T-helper 9 cell (primary cell): ENCODE measurements at places on chromosomes 2 and 18.

DNA sequence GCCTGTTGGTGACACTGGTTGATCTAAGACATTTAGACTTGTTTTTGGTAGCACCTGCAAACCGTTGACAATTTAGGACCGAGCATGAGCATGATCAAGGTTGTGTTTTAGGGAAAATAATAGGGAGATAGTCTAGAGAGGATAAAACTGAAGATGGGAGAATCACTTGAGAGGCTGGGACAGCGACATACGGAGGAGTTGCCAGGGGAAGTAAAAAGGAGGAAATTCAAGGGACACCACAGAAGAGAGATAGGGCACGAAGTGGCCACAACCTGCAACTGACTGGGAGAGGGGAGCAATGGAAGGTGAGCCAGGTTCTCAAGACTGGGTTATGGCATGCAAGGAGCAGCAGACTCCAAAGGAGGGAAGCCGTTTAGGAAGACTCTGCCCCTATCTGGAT, 1.4 kb upstream of the ATP8B1 start:
- DNase-seq: no peak

GRCh38 chr18:58894930-58895329, 30.3 kb downstream of the ZNF532 start:
- no peak for DNase-seq

GRCh38 chr2:31319406-31320175, 85.6 kb downstream of the EHD3 start:
- no peak for DNase-seq

GRCh38 chr2:59770651-59771050, 782.8 kb downstream of the BCL11A start:
- DNase-seq: no peak

DNA sequence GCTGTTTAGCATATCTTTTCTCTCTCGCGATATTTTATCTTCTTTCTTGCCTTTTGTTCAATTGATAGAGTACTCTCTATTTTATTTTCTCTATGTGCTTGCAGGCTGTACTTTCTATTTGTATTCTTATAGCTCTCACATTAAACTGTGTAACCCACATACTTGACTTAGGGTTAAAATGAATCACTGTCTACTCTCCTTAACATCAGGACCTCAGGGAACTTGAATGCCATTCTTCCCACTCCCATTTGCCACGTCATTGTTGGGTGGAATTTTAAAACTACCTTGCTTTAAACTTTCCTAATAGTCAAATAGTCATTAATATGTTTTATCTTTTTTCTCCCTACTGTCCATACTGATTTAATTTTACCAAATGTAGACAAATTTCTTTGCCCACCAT, 269.7 kb downstream of the ALPK2 start:
- DNase-seq: no peak

DNA sequence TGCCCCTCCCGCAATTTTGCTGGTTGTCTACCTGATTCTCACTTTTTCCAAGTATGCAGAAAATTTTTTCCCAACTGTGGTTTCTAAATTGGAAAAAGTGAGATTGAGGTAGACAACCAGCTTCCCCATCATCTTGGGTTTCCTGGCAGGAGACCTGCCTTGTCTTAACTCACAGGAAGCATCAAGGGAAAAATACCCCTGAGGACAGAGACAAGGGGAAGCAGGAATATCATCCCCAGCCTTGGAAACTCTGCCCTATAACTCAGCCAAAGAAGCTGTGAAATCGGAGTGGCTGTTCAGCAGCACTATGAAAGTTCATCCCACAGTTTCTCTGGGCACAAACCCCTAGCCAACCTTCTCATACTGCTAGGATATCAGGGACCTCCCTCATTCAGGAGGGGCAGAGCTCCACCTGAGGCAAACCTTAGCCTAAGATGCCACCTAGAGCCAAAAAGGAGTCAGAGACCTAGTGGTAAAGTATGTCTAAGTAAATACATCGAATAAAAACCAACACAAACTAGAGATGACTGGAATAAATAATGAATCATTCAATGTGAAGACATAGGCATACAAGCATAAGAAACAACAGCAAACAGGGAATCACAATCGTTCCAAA, 68.2 kb downstream of the ZSWIM2 start:
- no peak for DNase-seq

DNA sequence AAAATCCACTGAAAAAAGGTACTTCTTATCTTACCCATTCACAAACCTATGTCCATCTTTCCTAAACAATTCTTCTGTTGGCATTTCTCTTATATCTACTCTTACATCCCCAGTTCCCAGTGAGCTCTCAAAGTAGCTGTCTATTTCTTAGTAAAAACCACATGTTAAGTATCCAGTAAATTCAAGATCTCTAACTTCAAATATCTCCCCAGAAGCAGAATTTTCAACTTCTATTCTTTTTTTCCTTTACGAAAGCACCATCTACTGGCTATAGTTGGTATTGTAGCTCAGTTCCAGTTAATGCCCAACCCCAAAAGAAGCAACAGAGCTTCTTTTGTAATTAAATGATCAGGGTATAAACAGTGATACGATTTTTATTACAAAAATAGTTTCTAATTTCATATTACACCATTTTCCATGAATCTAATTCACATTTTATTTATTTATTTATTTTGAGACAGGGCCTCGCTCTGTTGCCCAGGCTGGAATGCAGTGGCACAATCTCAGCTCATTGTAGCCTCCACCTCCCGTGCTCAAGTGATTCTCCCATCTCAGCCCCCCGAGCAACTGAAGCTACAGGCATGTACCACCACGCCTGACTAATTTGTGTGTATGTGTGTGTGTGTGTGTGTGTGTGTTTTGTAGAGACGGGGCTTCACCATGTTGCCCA, 28.5 kb downstream of the HRH4 start:
- no peak for DNase-seq

GRCh38 chr2:154620471-154620870, 78.0 kb upstream of the KCNJ3 start:
- DNase-seq: no peak

GRCh38 chr2:52933878-52934277, 833.7 kb upstream of the CHAC2 start:
- DNase-seq: no peak

DNA sequence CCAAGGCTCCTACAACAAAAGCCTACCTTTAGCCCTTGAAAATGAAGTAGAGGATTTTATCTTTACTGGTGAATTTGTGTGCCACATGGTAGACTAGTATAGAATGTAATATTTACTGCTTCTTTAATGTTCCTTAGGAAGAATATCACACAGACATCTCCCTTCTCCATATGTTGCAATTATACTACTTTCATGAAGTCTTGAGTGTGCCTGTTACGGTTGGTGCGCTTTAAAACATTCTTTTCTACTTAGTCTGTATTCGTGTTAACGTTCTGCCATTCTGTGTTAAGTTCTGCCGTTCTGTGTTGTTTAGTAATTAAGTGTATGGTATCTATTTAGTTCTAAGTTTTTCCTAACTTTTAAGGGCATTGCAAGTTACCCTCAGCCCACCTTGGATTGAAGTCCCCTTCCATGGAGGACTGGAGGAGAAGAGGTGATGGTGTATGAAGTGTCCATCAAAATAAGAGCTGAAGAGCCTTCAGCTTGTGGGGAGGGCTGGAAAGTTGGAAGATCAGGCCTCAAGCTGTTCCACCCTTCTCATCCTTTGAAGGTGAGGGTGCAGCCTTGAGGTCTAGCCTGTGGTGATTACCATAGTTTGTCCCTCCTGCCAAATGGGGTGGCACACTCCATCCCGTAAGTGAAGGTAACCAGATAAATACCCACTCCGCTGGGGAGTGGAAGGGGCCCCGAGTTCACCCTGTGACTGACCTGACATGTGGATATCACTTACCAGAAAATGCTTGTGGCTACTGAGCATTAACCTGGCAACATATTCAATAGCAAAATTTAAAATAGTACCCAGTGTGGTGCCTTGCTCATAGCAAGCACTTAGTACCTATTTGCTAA, 131.3 kb downstream of the SPTBN1 start:
- DNase-seq: no peak

DNA sequence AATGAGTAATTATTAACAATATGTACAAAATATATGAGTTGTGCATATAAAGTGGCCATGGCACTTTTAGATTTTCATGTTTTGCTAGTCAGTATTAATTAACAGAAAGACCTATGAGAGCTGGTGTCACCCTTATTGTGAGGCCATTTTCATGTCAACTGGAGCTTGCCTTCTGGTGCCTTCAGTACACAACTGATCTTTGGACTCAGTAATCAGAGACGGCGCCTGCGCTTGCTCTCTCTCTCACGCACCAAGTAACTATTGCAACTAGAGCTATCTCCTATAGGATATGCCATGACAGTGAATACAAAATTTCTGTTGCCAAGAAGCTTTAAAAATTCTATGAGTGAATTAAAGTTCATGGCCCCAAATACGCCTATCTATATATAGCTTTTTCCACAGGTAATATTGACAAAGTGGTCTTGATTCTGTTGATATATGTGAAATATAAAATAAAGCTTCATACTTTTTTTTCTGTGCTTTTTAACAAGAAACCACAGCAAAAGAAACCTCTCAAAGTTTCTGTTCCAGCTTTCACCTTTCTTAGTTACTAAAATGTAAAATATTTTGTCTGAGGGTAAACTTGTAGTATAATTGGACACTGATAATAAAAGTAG, 2.9 kb downstream of the SERTAD2 start:
- DNase-seq: no peak

DNA sequence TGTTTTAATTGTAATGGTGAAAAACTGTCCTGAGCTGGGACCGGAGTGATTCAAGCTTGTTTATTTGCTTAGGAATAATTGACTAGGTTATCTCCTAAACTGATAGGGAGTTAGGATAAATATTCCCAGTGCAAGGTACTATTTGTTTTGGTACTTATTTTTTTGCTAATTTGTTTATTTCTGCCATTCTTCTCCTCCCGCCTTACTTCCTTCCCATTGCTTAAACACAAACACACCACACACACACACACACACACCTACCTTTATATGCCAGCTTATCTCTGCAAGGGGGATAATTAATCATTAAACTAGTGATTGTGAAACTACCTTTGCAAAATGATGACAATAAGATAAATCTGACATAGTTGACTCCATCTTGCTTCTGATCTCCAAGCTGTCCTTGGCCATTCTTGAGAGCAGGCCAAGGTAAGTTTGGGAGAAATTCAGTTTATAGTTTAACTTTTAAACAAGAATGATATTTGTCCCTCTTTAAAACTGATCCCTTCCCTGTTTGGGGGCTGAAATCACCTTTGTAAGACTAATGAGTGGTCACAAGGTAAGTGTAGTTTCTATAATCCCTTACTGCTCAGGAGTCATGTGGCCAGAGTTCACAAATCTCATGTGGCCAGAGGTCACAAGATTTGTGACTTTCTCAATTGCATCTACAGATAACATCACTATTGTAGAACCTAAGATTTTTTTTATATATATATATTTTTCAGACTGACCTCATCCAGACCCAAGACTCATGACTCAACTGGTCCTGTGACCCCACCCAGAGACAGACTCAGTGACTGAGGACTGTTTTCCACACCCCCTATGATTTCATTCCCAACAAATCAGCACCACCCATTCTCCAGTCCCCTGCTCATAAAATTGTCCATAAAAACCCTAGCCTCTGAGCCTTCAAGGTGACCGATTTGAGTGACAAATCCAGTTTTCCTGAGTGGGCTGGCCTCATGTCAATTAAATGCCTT, 83.1 kb upstream of the LRRTM4 start:
- no peak for DNase-seq

- no peak for DNase-seq
These were observed 63.3 kb upstream of the TMEM182 start for GRCh38 chr2:102698369-102699111.

DNA sequence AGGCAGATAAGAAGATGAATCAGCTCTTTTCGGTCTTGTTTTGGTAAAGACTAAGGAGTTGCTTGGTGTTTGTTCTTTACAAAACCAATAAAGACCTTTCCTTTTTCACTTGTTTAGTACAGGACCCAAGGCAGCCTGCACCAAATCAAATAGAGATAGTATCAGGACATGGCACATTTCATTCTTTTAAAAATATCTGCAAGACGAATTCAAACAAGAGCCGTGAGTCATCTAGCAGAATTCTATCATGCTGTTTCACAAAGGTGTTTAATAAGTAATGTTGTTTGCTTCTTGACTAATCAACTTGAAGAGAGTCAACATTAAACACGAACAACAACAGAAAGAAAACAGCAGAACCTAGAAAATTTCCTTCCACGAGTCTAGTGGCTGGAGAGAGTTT, 102.8 kb upstream of the TTN start:
- no peak for DNase-seq

DNA sequence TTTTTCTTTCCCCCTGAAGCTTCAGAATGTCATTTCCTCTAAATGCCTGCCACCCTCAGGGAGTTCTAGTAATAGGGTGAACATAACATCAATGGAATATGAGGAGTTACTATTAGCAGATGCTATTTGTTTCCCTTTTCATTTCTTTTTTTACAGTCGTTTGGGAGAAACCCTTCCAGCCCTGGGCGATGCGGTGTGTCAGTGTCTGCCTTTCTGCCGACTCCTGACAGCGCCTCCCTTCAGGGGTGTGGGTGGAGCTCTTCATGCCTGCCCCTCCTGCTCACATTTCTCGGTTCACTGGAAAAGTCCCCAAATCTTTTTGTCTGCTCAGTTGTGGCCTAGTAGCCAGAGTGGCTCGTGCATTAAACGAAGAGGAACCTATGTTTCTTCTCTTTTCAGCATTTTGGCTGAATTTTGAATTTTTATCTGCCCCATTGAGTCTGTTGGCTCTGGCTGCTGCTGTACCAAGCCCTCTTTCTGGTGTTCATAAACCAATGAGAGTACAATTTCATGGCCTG, 72.3 kb downstream of the FMNL2 start:
- no peak for DNase-seq

DNA sequence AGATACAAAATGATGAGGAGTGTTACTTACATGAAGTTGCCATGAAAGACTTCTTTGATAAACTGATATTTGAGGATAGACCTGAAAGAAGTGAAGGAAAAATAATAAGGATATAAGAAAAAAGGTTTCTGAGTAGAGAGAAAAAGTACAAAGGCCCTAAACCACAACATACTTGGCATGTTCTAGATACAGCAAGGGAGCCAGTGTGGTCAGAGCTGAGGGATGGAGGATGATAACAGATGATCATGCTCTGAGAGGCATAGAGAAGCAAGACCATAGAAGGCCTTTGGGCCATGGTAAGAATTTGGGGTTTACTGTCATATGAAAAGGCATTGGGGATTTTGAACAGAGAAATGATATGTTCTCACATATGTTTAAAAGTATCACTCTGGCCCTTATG, 424.1 kb upstream of the CHST9 start:
- DNase-seq: no peak

- no peak for DNase-seq
These were observed 114.9 kb downstream of the LRATD1 start for GRCh38 chr2:14747447-14747846.

- DNase-seq: no peak
These were observed 60.4 kb downstream of the RHOB start for GRCh38 chr2:20507166-20507692.

DNA sequence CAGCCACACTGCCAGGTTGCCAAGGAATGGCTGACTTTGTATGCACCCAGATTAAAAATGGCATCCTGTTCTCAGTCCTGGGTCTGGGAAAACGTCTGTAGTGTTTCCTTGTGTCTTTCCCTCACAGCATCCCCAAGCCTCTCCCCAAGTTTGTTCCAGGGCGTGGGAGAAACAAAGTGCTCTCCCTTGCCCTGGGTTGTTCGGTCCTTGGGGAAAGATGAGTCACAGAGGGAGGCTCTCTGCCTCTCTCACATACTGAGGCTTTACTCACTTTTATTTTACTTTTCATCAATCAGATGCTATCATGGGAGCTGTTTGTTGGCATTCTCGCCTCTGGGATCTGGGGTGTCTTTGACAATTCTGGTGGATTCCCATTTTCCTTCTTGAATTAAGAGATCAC, 492.3 kb downstream of the XIRP2 start:
- DNase-seq: no peak
